Stimulated activated CD4-positive, alpha-beta T cell treated with anti-CD3 and anti-CD28 coated beads, Interleukin-15, amount 100 ng/mL, for 1 hour (primary cell): ENCODE measurements at places on chromosomes 2 and 18.

- no peak for DNase-seq
These were observed 154.2 kb downstream of the MIB1 start for GRCh38 chr18:21894619-21895367.

DNA sequence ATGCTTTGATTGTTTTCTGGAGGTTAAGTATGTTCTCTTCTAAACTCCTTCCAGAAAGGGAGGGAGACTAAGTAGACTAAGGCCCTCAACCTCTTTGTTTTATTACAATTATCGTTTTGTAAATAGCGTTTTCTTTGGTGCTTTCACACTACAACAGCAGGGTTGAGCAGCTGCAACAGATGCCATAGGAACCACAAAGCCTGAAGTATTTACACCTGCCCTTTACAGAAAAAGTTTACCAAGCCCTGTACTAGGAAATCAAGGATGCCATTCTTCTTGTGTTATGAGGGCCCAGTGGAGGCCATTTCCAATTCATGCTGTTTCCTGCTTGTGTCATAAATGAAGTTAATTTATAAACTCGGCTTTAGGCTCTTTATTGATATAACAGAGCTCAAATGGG lies 914.8 kb downstream of the DCDC2C start:
- no peak for DNase-seq

- no peak for DNase-seq
These were observed 8.4 kb downstream of the HOXD3 start for GRCh38 chr2:176165370-176166050.

DNA sequence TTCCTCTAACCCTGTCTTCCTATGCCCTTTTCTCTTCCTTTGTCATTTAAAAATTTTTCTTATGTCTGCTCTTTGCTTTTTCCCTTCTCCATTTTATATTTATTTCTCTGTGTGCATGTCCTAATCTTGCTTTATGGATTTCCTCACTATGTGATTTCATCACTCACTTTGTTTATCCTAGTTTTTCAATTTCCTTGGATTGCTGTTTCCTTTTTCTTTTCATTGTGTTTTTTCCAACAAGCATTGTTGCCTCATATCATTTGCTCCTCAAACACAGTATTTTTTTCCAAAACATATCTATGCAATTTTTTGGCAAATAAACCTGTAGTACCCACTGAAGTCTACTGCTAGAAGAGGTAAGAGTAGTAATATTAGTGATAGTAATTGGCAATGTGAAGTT lies 67.4 kb upstream of the PNPT1 start:
- DNase-seq, result no peak

GRCh38 chr2:160493227-160494028 lies at the start of gene RBMS1:
RBMS1 (minus strand) TSS chr2:160493807; CDS start chr2:160493363, 444 bp downstream.
- DNase-seq, result peak; percentile 30

- DNase-seq, result no peak
These were observed 43.7 kb downstream of the ZAP70 start for GRCh38 chr2:97757062-97757461.

- DNase-seq, result no peak
These were observed 404.3 kb downstream of the PID1 start for GRCh38 chr2:228866781-228867180.

DNA sequence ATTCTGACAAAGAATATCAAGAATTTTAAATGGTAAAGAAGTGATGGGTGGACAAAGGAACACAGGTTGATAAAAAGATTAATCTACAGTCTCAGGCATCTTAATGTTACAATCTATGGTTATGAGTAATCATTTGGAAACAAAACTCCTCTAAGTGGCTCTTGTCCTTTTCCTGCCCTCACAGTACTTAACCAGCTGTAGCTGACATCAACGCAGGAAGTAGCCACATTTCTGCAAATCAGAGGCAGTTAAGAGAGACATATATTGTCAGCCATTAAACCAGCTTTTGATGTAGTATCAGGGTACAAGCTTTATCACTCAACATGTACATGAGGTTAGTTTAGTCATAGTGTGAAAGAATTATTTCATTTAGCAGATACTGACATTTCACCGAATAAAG lies 244.6 kb downstream of the NR4A2 start:
- no peak for DNase-seq

GRCh38 chr2:199485732-199486335 lies 28.1 kb upstream of the SATB2 start:
- no peak for DNase-seq

GRCh38 chr2:16225545-16225944 lies 285.2 kb downstream of the MYCN start:
- DNase-seq, result no peak

DNA sequence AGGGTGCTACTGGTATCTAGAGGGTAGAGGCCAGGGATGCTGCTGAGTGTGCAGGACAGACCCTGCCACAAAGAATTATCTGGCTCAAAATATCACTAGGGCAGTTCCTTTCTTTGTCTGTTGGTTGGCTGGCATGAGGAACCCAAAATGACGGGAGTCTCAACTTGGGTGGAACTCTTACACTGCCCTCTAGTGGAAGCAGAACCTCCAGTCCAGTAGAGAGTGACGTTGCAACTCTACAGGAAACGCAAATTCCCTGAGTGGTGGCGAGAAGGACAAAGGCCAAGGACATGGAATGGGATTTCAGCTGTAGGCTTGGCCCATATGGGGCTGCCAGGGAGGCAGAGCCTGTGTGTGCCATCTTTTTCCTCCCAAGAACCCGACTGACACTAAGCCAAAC lies 47.1 kb downstream of the COPS8 start:
- no peak for DNase-seq

DNA sequence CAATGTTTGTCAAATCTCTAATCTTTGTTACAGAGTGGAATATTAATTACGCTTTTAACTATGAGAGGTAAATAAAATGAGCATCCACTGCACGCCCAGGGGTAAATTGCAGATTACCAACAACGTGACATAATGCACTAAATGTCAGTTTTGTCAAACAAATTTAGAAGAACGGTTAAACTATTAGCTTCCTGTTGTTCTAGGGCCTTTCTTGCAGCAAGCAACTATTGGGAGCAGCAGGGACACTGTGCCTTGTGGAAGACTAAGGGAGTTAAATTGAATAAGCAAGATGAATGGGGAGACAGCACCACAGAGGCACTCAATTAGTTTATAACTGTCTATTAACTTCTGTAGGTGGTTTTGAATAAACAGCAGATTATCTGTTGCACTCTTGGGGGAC lies 391.0 kb upstream of the RAB12 start:
- no peak for DNase-seq
